ENCODE measurements at places on chromosomes 5 and 9.

DNA sequence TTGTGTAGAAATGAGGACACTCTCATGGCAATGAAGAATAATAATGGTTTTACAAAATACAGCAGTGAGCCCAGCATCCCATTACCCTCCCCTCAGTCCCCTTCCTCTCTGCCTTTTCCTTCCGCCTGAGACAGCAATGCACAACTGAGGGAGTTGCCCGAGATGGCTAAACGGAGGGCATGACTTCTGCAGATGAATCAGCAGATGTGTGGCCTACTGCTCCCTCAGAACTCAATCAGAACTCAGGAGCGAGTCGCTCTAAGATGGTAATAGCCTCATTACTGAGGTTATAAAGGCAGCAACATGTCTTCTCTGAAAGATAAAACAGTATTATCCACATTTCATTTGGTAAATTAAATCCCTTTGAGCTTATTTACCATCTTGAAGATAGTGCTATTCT lies 326.6 kb downstream of the ENC1 start:
- DNase-seq = no peak

GRCh38 chr9:120436446-120436845 lies 143.5 kb downstream of the CDK5RAP2 start:
- no peak for DNase-seq

DNA sequence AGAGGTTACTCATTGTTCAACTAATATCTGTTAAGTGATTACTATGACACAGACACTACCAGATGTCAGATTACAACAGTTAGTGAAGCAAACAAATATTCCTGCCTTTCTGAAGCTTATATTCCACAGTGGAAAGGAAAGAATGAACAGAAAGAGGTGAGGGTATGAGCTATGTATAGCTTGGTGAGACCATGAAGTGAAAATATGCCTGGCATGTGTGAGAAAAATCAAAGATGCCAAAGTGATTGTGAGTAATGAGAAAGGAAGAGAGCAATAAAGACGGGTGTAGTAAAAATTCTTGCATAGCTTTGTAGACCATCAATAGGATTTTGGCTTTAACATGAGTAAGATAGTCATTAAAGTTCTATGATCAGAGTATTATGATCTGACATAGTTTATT lies 734.5 kb upstream of the NUDT12 start:
- DNase-seq = no peak

- no peak for DNase-seq
These were observed 126.9 kb downstream of the ADGRV1 start for GRCh38 chr5:90685425-90686022.

- DNase-seq = peak; percentile 23
These were observed 328.2 kb downstream of the TUSC1 start for GRCh38 chr9:25350011-25350410.

DNA sequence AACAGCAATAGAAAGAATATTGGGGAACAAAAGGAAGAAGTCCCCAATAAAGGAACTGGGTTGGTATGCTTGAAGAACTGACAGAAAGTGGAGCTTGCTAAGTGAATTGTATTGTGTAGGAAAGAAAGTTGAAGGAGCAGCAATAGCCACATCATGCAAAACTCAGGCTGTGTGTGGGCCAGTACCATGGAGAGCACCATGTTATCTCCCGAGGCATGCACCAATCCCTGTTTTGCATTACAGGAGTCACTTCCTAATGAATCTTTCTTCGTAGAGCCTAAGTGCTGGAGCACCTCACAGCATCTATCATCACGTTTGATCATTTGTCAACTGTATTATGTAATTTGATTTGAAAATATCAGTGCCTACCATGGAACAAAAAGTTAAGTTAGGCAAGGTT lies 137.7 kb upstream of the NMUR2 start:
- no peak for DNase-seq

DNA sequence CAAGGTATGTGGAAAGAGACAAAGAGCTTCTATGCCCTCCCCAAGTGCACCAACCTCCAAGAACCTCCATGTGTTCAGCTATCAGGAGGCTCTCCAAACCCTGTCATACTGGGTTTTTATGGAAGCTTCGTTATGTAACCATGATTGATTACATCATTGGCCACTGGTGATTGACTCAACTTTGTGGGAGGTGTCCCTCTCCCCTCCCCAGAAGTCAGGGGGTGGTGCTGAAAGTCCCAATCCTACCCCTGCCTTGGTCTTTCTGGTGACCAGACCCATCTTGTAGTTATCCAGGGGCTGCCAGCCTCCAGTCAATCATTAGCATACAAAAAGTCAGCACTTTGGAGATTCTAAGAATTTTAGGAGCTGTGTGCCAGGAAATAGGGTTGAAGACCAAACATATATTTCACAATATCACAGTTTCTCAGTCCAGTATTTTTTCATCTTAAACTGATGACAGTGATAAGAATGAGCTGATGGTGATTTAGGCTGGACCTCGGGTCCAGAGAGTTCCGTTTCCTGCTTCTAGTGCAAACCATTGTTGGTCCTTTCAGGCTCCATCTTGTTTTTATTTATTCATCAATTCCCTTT lies 27.3 kb upstream of the FANCC start:
- DNase-seq = no peak

- peak; percentile 77 for DNase-seq
These were observed 13.8 kb downstream of the TSPAN17 start for GRCh38 chr5:176660860-176661641.

GRCh38 chr5:87876616-87877015 lies 392.0 kb downstream of the TMEM161B start:
- DNase-seq = no peak

- no peak for DNase-seq
These were observed 231.8 kb downstream of the PIK3R1 start for GRCh38 chr5:68447136-68447929.

- DNase-seq = no peak
These were observed 369.9 kb upstream of the DAB2 start for GRCh38 chr5:39794513-39795210.

DNA sequence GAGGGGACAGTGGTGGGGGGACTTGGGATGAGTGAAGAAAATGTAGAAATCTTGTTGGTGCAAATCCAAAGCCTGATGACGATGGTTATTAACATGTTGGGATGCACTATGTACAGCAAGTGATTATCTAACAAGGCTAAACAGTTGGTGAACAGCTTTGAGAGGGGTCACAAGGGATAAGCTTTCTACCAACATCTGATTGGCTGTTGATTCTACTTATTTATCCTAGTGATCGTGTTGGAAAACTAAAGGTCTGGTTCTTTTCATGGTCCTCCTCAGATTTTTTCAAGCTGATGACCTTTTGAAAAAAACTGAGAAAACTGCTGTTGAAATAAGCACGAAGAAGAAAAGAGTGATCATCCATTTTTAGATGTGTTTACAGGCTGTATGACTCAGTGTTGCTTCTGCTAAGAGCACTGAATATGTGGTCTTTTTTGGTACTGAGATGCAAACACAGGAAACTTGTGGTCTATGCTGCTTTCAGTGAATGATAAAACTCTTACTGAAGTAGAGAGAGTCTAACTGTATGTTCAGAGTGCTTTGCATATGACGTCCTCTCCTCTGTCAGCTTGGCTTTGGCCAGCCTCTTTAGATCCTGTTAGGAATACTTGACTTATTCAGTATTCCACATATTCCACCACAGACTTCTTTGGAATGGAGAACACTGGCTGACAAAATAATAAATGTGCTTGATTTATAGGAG lies 174.8 kb downstream of the SLF1 start:
- no peak for DNase-seq

DNA sequence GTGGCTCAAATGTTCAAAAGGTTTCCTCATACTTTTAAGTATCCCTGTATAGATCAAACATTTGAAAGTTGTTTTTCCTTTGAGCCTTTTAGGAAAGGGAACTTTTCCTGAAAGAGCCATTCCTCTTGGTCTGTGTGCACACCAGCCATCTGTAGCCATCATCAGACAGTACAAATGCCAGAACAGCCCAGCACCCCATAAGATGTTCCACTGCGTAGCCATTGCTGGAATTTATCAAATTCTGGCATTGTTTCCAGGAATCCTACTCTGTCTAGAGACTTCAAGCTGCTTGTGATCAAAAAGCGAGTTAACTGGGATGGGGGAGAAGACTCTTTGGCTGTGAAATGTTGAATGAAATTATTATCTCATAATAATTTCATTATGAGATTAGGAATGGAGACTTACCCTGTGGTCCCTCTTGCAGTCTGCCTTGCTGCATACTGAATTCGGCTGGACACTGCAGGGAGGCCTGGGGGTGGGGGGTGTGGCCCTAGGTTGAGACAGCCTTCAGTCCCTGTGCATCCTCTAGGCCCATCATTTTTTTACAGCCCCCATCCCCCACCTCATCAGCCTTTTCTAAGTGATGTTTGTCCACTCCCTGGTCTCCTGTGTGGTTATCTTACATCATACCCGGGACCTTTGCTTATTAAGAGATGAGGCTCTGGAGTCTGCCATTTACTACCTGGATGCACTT lies 99.8 kb downstream of the RALGPS1 start:
- no peak for DNase-seq

DNA sequence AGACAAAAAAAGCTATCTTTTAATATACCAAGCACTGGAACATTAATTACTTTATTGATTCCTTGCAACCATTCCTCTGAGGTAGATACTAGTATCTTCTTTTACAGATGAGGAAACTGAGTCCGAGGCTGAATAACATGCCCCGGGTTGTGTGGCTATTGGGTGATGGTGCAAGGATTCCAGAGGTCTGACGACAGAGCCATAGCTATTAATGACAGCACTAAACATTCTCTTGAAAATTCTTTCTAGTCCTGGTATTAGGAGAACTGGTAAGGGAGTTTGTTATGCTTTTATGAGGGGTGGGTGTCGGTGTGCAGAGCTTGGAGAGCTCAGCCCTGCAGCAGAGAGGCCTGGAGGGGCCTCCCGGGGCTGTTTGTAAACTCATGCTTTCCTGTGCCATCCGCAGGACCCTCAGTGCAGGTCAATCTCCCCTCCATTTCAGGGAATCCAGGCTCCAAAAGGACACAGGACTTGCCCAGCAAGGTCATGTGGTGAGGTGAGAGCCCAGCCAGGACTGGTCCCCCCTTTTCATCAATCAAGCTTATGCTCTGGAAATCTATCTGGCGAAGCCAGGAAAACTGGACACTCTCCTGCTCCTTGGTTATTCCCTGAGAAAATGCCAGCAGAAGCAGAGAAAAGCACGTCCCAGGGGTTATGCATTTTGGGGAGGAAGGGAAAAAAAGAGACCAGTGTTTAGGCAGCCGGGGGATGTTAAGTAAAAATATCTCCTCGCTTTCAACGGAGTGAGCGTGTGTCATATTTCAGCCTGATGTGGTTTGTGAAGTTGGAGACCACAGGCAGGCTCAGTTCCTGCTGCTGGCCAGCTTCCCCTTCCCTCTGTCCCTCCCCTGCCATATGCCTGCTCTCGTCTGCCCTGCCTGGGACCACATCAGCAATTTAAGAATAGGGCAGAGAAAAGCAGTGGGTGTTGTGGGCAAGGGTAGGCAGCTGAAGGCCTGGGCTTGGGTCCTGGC lies 3.7 kb downstream of the GSN start:
- no peak for DNase-seq

DNA sequence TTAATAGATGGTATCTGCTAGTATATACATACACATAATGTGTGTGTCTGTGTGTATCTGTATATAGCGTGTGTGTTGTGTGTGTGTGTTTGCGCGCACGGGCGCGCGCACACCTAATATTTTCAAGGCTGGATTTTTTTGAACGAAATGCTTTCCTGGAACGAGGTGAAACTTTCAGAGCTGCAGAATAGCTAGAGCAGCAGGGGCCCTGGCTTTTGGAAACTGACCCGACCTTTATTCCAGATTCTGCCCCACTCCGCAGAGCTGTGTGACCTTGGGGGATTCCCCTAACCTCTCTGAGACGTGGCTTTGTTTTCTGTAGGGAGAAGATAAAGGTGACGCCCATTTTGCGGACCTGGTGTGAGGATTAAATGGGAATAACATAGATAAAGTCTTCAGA lies 757 bp downstream of the FXN start:
- no peak for DNase-seq

DNA sequence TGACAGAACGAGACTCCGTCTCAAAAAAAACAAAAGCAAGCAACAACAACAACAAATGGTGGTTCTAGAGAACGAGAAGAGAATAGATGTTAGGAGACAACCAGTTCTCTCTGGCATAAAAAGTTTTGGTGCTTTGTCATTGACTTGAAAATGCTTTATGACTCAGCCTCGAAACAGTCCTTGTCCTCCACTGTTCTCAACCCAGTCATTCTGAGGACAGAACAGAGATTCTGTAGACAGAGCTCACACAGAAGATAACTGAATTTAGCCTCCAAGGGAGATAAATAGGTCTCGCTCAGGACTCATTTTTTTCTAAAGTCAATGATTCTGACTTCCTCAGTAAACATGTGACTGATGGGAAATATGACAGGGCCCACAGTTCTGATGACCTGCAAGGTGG lies 76.0 kb upstream of the FSTL4 start:
- DNase-seq = no peak

- DNase-seq = no peak
These were observed 318.3 kb downstream of the CHSY3 start for GRCh38 chr5:130222573-130222972.

DNA sequence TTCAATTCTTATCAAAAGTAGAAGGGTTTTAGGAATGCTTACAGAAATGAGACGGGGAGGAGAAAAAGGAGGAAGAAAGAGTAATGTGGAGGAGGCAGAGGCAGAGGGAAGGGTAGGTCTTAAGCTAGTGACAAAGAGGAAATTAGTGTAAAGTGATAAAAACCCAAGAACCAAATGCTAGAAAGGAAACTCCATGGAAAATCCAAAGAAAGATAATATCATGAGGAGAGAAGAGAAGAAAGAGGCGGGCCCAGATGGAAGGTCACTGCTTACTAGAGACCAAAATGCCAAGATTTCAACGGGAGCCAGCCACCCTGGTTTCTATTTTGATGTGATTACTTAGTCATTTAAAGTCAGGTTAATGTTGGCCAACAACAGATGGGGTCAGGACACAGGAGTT lies 68.6 kb upstream of the IL12B start:
- no peak for DNase-seq

- DNase-seq = no peak
These were observed 1.5 kb downstream of the CLIC3 start for GRCh38 chr9:136994888-136995230.

DNA sequence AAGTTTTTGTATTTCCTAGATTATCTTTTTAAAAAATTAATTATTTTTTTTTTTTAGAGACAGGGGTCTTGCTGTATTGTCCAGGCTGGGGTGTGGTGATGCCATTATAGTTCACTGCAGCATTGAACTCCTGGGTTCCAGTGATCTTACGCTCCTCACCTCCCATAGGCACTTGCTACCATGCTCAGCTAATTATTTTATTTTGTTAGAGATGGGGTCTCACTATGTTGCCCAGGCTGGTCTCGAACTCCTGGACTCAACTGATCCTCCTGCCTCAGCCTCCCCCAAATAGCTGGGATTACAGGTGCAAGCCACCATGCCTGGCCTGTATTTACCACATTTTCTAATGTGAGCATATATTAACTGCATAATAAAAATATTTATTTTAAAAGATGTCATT lies 274.5 kb downstream of the RFX3 start:
- DNase-seq = no peak
